WTC11 (cell line): ENCODE measurements at places on chromosomes 5 and 9.

DNA sequence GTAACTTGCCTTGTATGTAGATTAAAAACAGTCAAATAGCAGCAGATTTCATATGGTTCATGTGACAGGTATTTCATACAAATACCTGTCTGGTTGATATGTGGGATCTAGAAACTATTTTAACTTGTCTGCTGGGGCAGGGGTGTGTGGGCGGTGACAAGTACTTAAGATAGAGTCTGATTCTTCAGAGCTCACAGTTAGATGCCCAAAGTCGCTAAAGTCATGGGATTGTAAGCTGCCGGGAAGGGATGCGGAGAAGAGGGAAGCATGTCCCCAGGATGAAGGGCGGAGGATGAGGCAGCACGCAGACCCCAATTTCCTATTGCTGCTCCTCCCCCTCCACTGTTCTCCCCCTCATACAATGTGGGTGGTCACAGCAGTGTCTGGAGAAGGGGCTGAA, 13.3 kb downstream of the ANXA6 start:
- peak overlapping the region; percentile 5; the same call in 1 of the 2 replicates for H3K27ac ChIP-seq
- no peaks in the 10 kb centered on the region for H3K27me3 ChIP-seq
- no peak overlapping the region for H3K4me3 ChIP-seq
- peaks cover 5% of the 10 kb centered on the region for H3K36me3 ChIP-seq
- H3K4me1 ChIP-seq: peaks cover 18% of the 10 kb centered on the region
- no peak for DNase-seq

GRCh38 chr9:5459289-5459829, 9.0 kb downstream of the CD274 start:
- no peak overlapping the region for H3K4me3 ChIP-seq
- no peak for DNase-seq
- H3K36me3 ChIP-seq: no peaks in the 10 kb centered on the region
- H3K4me1 ChIP-seq: peaks cover 9% of the 10 kb centered on the region
- no peaks in the 10 kb centered on the region for H3K27me3 ChIP-seq
- H3K27ac ChIP-seq: no peak overlapping the region

DNA sequence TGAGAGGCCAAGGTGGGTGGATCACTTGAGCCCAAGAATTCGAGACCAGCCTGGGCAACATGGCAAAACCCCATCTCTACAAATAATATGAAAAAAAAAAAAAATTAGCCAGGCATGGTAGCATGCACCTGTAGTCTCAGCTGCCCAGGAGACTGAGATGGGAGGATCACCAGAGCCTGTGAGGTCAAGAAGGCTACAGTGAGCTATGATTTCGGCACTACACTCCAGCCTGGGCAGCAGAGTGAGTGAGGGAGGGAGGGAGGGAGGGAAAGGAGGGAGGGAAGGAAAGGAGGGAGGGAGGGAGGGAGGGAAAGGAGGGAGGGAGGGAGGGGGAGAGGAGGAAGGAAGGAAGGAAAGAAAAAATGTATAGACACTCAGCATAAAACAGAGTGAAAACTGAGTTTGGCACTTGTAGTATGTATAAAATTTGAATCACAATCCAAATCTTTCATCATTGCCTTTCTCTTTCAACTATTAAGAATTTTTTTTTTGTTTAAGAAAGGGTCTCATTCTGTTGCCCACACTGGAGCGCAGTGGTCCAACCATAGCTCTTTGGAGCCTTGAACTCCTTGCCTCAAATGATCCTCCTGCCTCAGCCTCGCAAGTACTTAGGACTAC, 27.8 kb downstream of the SERINC5 start:
- H3K27ac ChIP-seq: 0 out of 2 replicates have a peak overlapping the region, but pooled peaks have one; percentile 32
- no peak for DNase-seq
- H3K27me3 ChIP-seq: no peaks in the 10 kb centered on the region; the same call in 1 of the 2 replicates
- H3K4me3 ChIP-seq: no peak overlapping the region

DNA sequence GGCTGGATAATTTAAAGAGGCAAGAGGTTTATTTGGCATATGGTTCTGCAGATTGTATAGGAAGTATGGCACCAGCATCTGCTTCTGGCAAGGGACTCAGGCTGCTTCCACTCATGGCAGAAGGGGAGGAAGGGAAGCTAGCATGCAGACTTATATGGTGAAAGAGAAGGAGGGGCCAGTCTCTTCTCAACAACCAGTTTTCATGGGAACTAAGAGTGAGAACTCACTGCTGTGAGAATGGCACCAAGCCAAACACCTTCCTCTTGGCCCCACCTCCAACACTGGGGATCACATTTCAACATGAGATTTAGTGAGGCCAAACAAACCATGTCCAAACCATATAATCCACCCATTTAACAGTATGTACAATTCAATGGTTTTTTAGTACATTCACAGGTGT, 113.3 kb upstream of the SHB start:
- H3K27ac ChIP-seq: no peak overlapping the region
- no peak overlapping the region for H3K4me3 ChIP-seq
- H3K4me1 ChIP-seq: peaks cover 43% of the 10 kb centered on the region
- peaks cover 17% of the 10 kb centered on the region for H3K27me3 ChIP-seq
- no peaks in the 10 kb centered on the region for H3K36me3 ChIP-seq
- no peak for DNase-seq

- peaks cover 19% of the 10 kb centered on the region for H3K36me3 ChIP-seq
- no peak for DNase-seq
- no peaks in the 10 kb centered on the region for H3K27me3 ChIP-seq
These were observed 156.1 kb downstream of the SNX18 start for GRCh38 chr5:54673523-54674225.
